ENCODE measurements at places on chromosomes 12 and 14. TPM values are rescaled to one million over a fixed set of nuclear protein-coding genes. Genes with fewer than 3 reads are reported as not detected.

The DIO2 gene
- 0.58 TPM for total RNA-seq

The OASL gene
- 0.11 TPM for total RNA-seq

The FOXA1 gene
- 21.8 TPM for total RNA-seq

The BCL11B gene
- total RNA-seq = 11.8 TPM

The BICDL1 gene
- total RNA-seq = 41.5 TPM

DNA sequence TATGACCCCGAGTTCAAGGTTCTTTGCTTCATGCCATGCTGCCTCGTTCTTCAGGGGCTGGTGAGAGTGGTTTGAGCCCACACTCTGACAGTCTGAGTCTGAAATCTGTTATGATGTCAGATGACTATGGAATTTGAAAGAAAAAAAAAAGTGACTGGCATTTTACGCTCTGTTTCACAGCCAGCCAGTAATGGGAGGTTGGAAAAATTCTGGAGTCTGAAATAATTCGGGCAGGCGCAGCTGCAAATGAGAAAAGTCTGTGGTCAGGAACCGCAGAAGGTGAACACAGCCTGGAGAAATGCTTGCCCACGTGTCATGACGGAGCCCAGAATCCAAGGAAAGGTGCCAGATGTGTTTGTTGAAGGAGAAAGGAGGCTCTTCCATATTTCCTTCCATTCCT, 269.8 kb upstream of the PWP1 start:
- no peaks in the 10 kb centered on the region for H3K4me1 ChIP-seq
- H3K36me3 ChIP-seq = no peaks in the 10 kb centered on the region
- DNase-seq = no peak
- peaks cover 35% of the 10 kb centered on the region for H3K27me3 ChIP-seq
- no peak overlapping the region for H3K27ac ChIP-seq
- H3K4me3 ChIP-seq = no peak overlapping the region

- H3K4me3 ChIP-seq = no peak overlapping the region
- no peak overlapping the region for H3K27ac ChIP-seq
- H3K27me3 ChIP-seq = no peaks in the 10 kb centered on the region
- H3K4me1 ChIP-seq = peaks cover 17% of the 10 kb centered on the region
- peaks cover 6% of the 10 kb centered on the region for H3K36me3 ChIP-seq
Observed at GRCh38 chr14:89661392-89661791, 244.4 kb upstream of the FOXN3 start.

DNA sequence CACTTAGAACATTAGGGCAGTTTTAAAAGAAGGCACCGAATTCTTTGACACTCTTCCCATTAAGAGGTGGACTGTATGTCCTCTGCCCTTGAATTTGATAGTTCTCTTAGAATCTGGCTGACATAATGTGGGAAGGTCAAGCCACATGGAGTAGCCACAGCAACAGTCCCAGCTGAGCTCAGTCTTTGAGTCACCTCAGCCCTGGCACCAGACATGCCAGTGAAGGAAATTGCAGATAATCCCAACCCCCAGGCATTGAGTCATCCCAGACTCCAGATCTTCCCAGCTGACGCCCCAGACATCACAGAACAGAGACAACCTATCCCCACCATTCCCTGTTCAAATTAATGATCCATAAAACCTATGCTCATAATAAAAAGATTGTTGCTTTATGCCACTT, 83.4 kb downstream of the GTF2A1 start:
- H3K27me3 ChIP-seq = peaks cover 7% of the 10 kb centered on the region
- no peak overlapping the region for H3K27ac ChIP-seq
- no peaks in the 10 kb centered on the region for H3K36me3 ChIP-seq
- no peaks in the 10 kb centered on the region for H3K4me1 ChIP-seq
- no peak overlapping the region for H3K4me3 ChIP-seq

GRCh38 chr14:70032016-70032415, 152.8 kb downstream of the SMOC1 start:
- H3K4me3 ChIP-seq = no peak overlapping the region
- no peak overlapping the region for H3K27ac ChIP-seq
- no peak for DNase-seq
- no peaks in the 10 kb centered on the region for H3K36me3 ChIP-seq
- H3K4me1 ChIP-seq = peaks cover 5% of the 10 kb centered on the region

GRCh38 chr12:14961466-14962152, at the start of gene ARHGDIB:
Gene ARHGDIB (minus strand): TSS chr12:14961601. CDS start chr12:14950712, 10,889 bp downstream.
- H3K4me3 ChIP-seq = peak within 1 kb of the TSS; percentile 63
- H3K36me3 ChIP-seq = no peaks in the 10 kb centered on the region
- peaks cover 37% of the 10 kb centered on the region for H3K4me1 ChIP-seq
- peak within 1 kb of the TSS; percentile 94 for H3K27ac ChIP-seq
- no peaks in the 10 kb centered on the region for H3K27me3 ChIP-seq

- H3K4me3 ChIP-seq = no peak overlapping the region
- peaks cover 33% of the 10 kb centered on the region for H3K4me1 ChIP-seq
- DNase-seq = no peak
- no peak overlapping the region for H3K27ac ChIP-seq
Observed at GRCh38 chr14:33943096-33943883, 7.6 kb downstream of the EGLN3 start.

DNA sequence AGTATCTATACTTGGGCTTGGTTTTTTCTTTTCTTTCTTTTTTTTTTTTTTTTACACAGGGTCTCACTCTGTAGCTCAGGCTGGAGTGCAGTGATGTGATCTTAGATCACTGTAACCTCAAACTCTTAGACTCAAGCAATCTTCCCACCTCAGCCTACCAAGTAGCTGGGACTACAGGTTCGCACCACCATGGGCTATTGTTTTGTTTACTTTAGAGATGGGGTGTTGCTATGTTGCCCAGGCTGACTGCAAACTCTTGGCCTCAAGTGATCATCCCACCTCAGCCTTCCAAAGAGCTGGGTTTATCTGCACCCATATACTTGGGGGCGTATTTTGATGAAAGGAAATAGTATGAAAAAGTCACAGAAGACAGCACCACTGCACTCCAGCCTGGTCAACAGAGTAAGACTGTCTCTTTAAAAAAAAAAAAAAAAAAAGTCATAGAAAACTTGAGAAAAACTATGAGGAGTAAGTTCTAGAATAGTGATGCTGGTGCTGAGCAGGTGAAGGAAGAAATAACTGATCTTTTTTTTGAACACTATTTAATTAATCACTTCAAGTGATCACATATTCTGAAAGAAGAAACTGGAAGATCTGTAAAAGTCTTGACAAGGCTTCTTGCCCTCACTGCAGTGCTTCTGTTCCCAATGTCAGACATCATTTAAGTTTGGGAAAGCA, 53.8 kb upstream of the NPFF start:
- H3K27ac ChIP-seq = no peak overlapping the region
- peaks cover 8% of the 10 kb centered on the region for H3K4me1 ChIP-seq
- H3K27me3 ChIP-seq = no peaks in the 10 kb centered on the region

DNA sequence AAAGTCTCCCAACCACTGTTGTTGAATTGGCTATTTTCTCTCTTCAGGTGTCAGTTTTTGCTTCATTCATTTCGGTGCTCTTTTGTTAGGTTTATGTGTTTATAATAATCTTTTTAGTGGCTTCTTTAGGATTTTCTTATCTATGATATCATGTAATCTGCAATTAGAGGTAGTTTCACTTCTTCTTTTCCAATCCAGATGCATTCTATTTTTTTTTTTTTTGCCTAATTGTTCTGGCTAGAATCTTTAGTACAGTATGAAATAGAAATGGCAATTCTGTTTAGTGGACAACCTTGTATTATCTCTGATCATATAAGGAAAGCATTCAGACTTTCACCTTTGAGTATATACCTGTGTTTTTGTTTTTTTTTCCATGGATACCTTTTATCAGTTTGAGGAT, 17.4 kb downstream of the CNOT2 start:
- H3K4me1 ChIP-seq = peaks cover 6% of the 10 kb centered on the region
- no peak overlapping the region for H3K4me3 ChIP-seq
- DNase-seq = no peak
- H3K27me3 ChIP-seq = no peaks in the 10 kb centered on the region
- peak overlapping the region; percentile 19 for H3K27ac ChIP-seq
